CD8-positive, alpha-beta memory T cell (primary cell): ENCODE measurements at places on chromosomes 16 and 17. TPM values are rescaled to one million over a fixed set of nuclear protein-coding genes. Genes with fewer than 3 reads are reported as not detected.
A peak's percentile ranks its signal among the peaks of the same experiment; 100 is the strongest.

DNA sequence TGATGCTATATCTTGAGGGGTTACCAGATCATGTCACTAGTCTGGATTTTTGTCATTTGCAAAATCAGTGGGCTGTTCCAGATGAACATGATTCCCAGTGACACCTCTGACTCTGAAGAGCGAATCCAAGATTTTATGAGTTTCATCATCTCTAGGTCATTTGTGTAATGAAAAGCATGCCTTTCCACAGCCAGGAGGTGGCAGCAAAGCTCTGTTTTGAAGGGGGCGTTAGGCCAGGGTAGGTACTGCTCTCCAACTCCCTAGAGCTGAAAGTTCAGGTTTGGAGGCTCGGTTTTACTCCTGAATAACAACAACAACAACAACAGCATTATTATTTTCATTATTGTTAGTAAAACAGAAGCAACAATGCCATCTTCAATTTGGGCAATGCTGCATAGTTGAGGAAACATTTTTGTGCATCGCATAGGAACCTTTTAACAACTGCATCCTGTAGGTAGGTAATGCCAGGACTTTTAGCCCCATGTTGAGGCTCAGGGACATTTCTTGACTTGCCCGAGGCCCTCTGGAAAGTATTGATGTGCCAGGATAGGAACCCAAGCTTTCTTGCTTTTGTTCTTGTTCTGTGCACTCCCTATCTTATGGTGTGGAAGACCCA lies 77.0 kb downstream of the MYH13 start:
- H3K36me3 ChIP-seq, result no peaks in the 10 kb centered on the region
- H3K4me3 ChIP-seq, result no peak overlapping the region
- H3K27ac ChIP-seq, result no peak overlapping the region
- no peak for DNase-seq

DNA sequence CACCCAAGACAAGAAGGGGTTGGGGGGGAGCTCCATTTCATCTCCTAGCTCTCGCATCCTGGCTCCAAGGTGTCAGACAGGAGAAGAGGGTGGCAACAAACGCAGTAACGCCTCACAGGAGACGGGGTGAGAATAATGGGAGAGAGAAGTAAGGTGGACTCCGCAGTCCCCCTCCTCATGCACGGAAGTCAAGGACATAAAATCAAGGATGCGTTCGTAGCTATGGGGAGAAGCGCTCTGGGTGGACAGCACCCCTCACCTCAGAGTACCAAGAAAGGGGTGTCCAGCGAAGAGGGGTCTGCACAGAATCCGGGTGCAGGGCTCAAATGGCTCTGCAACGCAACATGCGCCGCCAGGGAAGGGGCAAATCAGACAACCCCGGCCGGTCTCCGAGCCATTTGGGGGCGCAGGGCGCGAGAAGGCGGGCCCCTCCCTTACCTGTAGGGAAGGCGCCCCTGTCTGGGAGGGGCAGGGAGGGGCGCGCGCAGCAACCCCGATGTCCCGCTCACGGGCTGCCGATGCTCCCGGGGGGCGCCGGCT lies 555 bp downstream of the HDAC5 start:
- peak overlapping the region; percentile 89 for H3K4me3 ChIP-seq
- H3K36me3 ChIP-seq, result no peaks in the 10 kb centered on the region
- H3K4me1 ChIP-seq, result peaks cover 24% of the 10 kb centered on the region

DNA sequence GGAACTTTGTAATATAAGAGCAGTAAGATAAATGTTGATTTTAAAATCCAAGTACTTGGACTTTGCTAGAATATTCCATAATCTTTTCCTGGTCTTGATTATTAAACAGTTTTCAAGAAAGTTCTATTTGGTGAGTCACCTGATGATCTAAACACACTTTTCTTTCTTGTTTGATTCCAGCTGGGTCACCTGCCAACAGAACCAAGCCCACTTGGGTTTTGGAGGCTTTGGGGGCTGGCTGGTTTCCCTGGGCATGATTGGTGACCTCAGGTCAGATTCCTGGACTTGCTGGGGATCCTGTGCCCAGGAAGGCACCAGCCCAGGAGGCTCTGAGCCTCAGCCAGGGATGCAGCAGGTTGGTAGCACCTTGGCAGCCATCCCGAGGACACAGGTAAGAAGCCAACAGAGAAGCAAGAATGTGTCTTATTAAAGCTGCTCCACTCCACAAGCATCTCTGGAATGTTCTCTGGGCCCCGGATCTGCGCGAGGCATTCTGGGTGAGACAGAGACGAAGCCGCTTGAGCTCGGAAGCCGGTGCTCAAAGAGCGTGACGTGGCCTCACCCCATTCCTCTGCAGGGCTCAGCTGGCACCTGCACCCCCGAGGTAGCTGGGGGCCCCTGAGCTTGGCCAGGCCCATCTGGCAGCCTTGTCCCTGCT lies 3.1 kb upstream of the TEX19 start:
- H3K27ac ChIP-seq, result no peak overlapping the region
- H3K36me3 ChIP-seq, result no peaks in the 10 kb centered on the region
- no peaks in the 10 kb centered on the region for H3K4me1 ChIP-seq
- no peak overlapping the region for H3K4me3 ChIP-seq

DNA sequence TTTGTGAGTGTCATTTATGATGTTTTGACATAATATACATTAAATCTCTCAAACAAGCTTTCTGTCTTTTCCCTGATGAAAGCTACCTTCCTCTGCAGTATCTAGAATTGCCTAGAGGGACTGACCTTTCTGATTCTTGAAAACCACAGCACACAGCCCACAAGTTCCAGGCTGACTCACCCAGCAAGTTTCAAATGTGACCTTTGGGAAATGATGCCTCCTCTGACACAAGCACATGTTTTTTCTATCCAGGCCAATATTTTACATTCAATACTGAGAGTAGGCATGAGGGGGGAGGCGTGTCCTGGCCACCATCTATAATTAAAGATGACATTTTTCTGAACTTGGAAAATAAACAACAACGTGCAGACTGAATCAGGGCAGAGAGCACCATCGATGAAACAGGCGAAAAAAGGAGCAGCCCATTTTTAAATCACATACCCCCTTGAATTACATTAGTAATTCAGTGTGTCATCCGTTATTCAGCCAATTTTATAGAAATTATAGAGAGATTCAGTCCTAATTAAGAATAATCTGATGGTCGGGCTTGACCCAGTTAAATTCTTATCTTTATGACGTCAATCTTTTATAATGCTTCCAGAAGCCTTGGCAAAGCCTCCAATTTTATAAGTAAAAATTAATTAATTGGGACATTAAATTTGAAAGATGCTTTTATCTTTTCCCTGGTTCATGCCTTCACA lies 292.6 kb upstream of the CDH11 start:
- no peak overlapping the region for H3K27ac ChIP-seq
- no peak for DNase-seq
- H3K36me3 ChIP-seq, result no peaks in the 10 kb centered on the region
- H3K4me3 ChIP-seq, result no peak overlapping the region
- H3K4me1 ChIP-seq, result no peaks in the 10 kb centered on the region

GRCh38 chr17:64533784-64534183 lies 27.0 kb downstream of the CEP95 start:
- no peak for DNase-seq
- no peak overlapping the region for H3K4me3 ChIP-seq
- H3K4me1 ChIP-seq, result no peaks in the 10 kb centered on the region
- peaks cover 72% of the 10 kb centered on the region for H3K36me3 ChIP-seq

DNA sequence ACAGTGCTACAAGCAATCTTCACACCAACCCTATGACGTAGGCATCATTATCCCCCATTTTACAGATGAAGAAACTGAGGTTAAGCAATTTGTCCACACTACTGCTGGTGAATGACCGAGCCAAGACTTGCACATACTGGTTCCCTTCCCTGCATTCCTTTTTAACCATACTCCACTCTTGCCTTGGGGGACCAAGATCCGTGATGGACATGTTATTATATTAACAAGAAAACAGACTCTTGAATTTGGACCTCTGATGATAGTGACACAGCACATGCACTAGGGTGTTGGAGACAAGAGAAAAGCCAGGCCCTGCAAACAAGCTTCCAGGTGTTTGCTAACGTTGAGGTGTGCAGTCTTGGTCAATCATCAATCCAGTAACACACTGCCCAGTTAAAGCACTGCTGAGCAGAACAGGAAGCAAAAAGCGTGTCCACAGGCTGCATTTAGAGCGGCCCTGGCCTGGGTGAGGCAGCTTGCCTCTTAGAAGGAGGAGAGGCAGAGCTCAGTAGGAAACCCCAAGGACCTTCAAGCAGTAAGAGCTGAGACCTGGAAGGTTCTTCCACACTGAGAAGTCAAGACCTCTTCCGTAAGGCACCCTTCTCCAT lies 36.7 kb downstream of the HNF1B start:
- no peaks in the 10 kb centered on the region for H3K36me3 ChIP-seq
- H3K4me3 ChIP-seq, result no peak overlapping the region
- H3K4me1 ChIP-seq, result no peaks in the 10 kb centered on the region
- no peak overlapping the region for H3K27ac ChIP-seq
- no peak for DNase-seq

- peak within 1 kb of the TSS; percentile 32 for H3K4me3 ChIP-seq
- H3K27me3 ChIP-seq, result peaks cover 7% of the 10 kb centered on the region
- H3K4me1 ChIP-seq, result peaks cover 24% of the 10 kb centered on the region
- H3K27ac ChIP-seq, result no peak within 1 kb of the TSS
Measured at GRCh38 chr17:7294614-7295153, at the start of gene YBX2. Gene YBX2 (minus strand): TSS chr17:7294639. CDS start chr17:7294500, 139 bp downstream.

GRCh38 chr16:26161461-26162180 lies 469.9 kb downstream of the HS3ST4 start:
- H3K27ac ChIP-seq, result no peak overlapping the region
- no peaks in the 10 kb centered on the region for H3K27me3 ChIP-seq
- H3K36me3 ChIP-seq, result no peaks in the 10 kb centered on the region
- no peak overlapping the region for H3K4me3 ChIP-seq

- H3K4me1 ChIP-seq, result no peaks in the 10 kb centered on the region
- no peak overlapping the region for H3K27ac ChIP-seq
- DNase-seq, result no peak
Measured at GRCh38 chr16:27526180-27526579, 23.5 kb downstream of the GTF3C1 start.

GRCh38 chr17:3009411-3009920 lies 53.9 kb downstream of the OR1D5 start:
- peaks cover 5% of the 10 kb centered on the region for H3K4me1 ChIP-seq
- DNase-seq, result no peak
- no peak overlapping the region for H3K4me3 ChIP-seq

GRCh38 chr17:82598256-82599119 lies 49.8 kb downstream of the WDR45B start:
- H3K27me3 ChIP-seq, result no peaks in the 10 kb centered on the region
- peaks cover 25% of the 10 kb centered on the region for H3K36me3 ChIP-seq
- DNase-seq, result no peak
- no peak overlapping the region for H3K27ac ChIP-seq

- DNase-seq, result no peak
- H3K4me1 ChIP-seq, result no peaks in the 10 kb centered on the region
- H3K27me3 ChIP-seq, result no peaks in the 10 kb centered on the region
- H3K36me3 ChIP-seq, result no peaks in the 10 kb centered on the region
Measured at GRCh38 chr17:28533091-28533807, 19.2 kb downstream of the UNC119 start.

EFCAB13 gene
- total RNA-seq, result 4.0 TPM

PLD6 gene
- 26.5 TPM for total RNA-seq

DOC2B gene
- total RNA-seq, result 0.13 TPM

KRTAP9-4 gene
- not detected for total RNA-seq

RAB11FIP3 gene
- 30.0 TPM for total RNA-seq

PPP1R9B gene
- 89.0 TPM for total RNA-seq

CA4 gene
- total RNA-seq, result not detected

NPIPA2 gene
- total RNA-seq, result 0.71 TPM

HOXB8 gene
- total RNA-seq, result not detected
